IMR-90 (cell line): ENCODE measurements at places on chromosomes 13 and 19. TPM values are rescaled to one million over a fixed set of nuclear protein-coding genes. Genes with fewer than 3 reads are reported as not detected.
A peak's percentile ranks its signal among the peaks of the same experiment; 100 is the strongest.

DNA sequence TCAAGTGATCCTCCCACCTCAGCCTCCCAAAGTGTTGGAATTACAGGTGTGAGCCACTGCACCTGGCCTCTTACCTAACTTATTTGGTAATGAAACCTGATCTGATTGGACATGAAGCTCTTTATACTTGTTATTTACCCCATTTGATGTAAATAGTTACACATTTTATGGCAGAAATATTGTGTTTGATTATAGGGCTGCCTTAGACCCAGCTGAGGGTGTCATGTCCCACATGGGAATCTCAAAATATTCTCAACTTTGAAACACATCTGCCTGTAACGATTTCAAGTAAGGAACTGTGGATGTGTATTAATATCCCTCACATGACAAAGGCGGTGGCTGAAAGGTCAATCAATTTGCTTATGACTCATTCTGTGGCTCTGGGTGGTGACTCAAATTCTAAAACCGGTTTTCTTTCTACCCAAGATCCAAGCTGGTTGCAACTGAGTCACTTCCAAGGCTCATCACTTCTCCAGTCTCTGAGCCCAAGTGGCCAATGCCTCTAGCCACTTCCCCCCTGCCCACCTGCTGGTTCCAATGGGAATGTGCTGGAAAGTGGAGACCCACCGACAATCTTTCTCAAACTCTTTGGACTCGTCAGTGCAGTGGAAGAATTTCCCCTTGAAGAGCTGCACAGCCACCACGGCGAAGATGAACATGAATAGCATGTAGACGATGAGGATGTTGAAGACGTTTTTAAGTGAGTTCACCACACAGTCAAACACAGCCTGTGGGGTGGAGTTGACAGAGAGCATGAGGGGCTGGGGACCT lies 110.9 kb downstream of the IER2 start:
- DNase-seq, result peak; percentile 93

DNA sequence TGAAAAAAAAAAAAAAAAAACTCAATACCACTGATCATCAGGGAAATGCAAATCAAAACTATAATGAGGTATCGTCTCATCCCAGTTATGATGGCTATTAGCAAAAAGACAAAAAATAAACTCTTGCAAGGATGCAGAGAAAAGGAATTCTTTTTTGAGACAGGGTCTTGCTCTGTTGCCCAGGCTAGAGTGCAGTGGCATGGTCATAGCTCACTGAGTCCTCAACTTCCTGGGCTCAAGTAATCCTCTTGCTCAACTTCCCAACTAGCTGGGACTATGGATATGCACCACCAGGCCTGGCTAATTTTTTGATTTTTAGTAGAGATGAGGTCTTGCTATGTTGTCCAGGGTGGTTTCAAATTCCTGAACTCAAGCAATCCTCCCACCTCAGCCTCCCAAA lies 59.5 kb downstream of the MICU2 start:
- no peak for DNase-seq

DNA sequence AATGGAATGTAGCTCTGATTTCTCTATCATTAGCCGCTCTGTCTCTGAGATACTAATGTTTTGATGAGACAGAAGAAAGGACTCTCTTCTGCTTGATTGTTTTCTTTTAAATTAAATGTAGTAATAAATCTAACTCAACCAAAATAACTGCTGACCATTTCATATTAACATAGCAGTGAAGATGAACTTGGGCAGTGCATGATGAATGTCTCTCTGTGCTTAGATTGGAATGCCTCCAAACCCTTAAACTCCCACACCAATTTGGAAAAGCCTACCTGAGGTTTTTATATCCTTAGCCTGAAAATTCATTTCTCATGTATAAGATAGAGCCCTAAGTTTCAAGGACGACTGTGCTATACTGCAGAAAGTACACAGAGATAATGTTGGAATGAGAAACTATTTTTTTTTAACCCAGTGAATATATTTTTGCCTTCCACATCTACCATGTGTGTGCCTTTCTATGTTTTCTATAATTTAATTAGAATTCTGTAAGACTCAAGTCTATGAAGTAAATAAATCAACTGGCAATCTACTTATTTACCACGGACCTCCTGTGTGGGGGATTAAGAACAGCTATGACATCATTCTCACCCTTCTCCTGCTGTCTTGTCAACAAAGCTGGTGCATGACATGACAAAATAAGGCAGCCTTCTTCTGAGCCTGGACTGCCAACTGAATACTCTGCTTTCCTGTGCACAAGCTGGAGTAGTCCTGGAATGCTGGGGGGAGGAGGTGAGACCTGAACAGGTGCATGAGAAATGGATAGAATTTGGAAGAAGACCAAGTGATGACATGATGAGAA lies 155.5 kb downstream of the FGF9 start:
- no peak for DNase-seq

TUBB4A gene
- total RNA-seq, result not detected in 2 replicates

GRCh38 chr13:34086281-34086680 lies 268.3 kb downstream of the RFC3 start:
- no peak for DNase-seq

DNA sequence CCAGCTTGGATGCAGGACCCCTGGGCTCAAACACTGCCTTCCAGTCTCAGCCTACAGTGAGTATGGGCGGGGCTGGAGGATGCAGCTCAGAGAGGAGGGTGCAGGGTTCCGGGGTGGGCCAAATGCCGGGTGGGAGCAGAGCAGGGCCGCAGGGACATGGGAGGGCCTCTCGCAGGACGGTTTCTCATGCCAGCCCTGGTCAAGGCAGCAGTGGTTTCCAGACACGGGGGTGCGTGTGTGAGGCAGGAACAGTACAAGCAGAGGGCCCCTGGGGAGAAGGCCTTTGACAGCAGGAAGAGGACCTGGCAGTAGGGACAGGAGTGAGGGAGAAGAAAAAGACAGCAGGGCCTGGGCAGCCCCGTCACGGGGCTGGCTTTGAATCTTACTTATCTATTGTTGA lies 34.1 kb downstream of the CRTC1 start:
- no peak for DNase-seq

DNA sequence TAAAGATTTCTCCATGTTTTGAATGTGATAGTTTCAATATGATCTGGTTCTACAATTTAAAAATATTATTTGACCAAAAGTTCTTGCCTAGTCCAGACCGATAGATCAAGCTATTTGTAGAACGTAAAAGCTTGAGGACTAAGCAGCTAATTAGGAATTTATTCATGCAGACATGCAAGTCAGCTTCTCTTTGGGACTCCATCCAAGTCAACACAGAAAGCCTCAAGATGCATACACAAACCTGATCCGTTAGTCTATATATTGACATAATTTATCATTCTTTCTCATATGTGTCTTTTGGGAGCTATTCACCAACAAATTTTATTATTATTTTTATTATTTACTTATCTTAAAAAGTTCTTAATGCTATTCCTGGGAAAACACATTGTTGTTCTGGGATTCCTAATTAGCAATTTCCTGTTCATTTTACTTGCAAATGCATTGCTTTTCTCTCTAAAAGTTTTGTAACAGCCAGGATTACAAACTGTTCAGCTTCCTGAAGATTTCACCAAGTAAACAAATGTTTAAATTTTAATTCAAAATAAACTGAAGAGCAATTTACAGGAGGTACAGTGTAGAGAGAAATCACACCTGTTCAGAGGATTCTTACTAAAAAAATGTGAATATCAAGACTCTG lies 375.3 kb downstream of the GPC5 start:
- DNase-seq, result no peak

- DNase-seq, result no peak
Observed at GRCh38 chr13:84640691-84641090, 758.4 kb upstream of the SLITRK1 start.

MYO1F gene
- total RNA-seq, result under 0.01 and 0.18 TPM in 2 replicates

ZNF835 gene
- not detected in 2 replicates for total RNA-seq

DNA sequence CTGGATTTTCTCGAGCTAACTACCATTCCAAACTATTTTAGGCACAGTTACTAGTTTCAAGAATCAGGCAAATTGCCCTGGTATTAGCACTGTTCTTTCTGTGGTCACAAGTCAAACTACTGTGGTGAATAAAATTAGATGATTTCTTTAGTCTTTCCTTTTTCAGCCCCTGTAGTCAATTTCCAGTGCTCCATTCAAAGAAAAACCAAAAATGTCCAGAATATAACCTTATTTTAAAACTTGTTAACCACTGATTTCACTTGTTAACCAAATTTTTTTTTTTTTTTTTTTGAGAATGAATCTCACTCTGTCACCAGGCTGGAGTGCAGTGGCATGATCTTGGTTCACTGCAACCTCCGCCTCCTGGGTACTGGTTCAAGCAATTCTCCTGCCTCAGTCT lies 50.6 kb upstream of the USPL1 start:
- no peak for DNase-seq

DNA sequence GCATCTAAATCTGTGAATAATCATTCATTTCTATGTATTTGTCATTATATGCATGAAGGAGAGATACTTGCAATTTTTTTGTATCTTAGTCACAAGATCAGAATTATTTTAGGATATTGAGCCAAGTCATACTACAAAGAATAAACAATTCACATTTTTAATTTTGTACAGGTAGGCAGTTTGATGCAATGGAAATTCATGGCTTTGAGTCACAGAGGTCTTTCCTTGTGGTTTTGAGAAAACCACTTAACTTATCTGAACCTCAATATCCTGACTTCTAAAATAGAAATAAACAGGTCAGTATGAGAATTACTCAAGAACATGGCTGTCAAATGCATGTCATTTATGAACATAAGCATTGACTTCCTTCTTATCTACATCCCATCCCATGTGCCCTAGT lies 221.4 kb upstream of the SLC10A2 start:
- DNase-seq, result no peak
